ENCODE measurements at places on chromosomes 16 and 17.

DNA sequence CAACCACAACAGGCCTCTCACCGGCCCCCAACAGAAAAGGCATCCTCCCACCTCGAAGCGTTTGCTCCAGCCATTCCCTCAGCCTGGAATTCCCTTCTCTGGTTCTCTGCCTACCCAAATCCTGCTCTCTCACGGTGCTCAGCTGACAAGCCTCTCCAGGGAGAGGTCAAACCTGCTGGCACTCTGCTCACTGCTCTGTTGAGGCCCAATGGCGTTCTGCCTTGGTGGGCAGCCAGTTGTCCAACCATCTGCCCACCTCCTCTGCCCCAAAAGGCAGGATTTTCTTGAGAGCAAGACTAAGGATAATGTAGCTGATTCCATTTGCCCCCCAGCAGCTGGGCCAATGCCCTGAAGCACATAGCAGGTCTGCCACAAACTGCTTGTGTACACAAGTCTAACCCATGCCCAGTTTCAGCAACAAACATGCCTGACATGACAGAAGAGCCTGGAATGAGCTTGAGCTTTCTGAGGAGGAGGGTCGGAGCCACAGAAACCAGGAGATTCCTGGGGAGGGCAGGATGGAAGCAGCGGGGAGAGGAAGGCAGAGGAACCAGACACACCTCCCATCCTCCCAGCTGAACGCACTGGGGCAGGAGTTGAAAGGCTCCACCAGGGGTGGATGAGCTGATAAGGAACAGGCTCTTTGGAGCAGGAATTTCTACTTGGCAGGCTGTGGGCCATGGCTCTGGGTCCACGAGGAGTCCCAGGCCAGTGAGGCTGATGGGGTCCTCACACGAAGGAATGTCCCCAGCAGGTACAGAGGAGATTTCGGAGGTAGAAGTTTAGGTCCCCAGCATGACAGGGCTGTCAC lies 23.9 kb downstream of the ARHGAP27 start:
- DNase-seq, result no peak

GRCh38 chr16:3655396-3656159 lies 1.1 kb downstream of the DNASE1 start:
- DNase-seq, result no peak

DNA sequence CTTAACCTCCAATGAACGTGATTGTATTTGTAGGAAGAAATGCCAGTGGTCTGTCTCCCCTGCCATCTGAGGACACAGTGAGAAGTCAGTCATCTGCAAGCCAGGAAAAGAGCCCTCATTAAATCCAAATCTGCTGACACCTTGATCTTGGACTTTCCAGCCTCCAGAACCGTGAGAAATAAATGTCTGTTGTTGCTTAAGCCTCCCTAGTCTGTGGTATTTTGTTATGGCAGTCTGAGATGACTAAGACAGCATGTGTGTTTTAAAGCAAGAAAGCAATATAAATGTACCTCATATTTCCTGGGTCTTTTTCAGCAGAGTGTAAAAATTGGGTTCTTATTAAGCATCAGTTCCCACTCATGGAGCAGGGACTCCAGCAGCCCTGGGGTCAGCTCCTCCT lies 177.9 kb upstream of the NLRP1 start:
- no peak for DNase-seq

- no peak for DNase-seq
Measured at GRCh38 chr16:50641818-50642187, 39.3 kb downstream of the SNX20 start.

- no peak for DNase-seq
Measured at GRCh38 chr16:57764341-57765159, 29.0 kb downstream of the KATNB1 start.

GRCh38 chr16:2487903-2488531 lies 13.1 kb downstream of the TBC1D24 start:
- DNase-seq, result no peak

DNA sequence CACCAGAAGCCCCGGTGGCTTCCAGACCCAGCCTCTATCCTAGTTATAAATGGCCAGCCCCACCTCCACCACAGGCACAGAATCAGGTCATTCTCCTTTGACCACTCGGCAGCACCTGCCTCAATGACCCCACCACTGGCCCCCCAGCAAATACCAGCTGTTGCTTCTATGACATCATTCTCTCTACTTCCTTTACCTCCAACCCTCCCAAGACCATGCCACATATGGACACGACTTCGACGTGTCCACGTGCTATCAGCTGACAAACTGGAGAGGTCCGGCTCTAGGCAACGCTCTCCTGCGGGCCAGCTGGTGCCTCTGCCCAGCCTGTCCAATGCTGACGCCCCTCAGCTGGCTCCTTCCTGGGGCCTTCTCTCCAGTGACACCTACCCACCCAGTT lies 5.9 kb downstream of the ALYREF start:
- DNase-seq, result no peak

GRCh38 chr17:31548709-31549108 lies 157.2 kb downstream of the RAB11FIP4 start:
- no peak for DNase-seq

DNA sequence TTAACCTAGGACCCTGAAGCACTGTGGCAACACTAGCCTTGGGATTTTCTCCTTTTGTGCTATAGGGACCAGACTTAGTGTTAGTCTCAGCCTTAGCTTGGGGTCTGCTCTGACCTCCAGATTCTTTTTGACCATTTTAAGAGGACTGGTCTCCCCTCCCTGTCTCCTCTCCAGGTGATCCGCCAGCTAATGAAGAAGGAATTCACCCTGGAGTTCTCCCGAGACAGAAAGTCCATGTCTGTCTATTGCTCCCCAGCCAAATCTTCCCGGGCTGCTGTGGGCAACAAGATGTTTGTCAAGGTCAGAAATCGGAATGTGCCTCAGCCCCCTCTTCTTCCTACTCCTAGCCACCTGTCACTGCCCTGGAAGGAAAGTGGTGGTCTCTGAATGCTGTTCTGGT lies 19.5 kb downstream of the ATP2A1 start:
- DNase-seq, result no peak

GRCh38 chr16:2088759-2089358 lies 41.1 kb downstream of the TSC2 start:
- no peak for DNase-seq

DNA sequence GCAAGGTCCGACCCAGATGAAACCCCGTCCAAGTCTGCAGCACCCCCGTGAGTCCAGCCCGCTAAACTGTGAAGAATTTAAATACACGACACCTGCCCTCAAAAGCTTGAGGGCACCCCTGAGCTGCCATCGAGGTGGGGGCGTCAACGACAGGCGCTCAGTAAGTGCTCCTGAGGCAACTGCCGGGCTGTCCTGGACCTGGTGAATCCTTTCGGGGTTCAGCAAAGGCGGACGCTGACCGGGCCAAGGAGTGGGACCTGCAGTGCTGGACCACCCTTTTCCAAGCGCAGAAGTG lies 512 bp upstream of the ENDOV start:
- DNase-seq, result no peak

GRCh38 chr17:8935191-8935590 lies 30.3 kb downstream of the PIK3R5 start:
- DNase-seq, result peak; percentile 51

- no peak for DNase-seq
Measured at GRCh38 chr17:50571681-50572080, 11.2 kb downstream of the CACNA1G start.

GRCh38 chr16:12837291-12837690 lies 33.6 kb upstream of the CPPED1 start:
- DNase-seq, result no peak

DNA sequence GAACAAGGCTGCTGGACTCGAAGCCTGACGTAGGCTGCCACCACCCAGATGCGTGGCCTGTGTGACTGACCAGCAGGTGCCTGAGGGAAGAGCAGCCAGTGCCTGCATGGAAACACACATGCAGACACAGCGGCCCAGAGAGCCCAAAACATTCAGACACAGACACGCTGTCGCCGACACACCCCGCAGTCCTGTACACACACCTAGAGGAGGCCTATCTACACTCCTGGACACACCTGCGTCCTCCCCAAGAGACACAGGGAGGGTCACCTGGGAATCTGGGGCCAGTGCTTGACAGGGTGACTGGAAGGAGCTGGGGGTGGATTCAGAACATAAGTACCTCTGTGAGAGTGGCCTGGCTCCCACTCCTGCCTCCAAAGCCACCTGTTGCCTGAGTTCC lies 6.1 kb upstream of the TSPOAP1 start:
- DNase-seq, result no peak

DNA sequence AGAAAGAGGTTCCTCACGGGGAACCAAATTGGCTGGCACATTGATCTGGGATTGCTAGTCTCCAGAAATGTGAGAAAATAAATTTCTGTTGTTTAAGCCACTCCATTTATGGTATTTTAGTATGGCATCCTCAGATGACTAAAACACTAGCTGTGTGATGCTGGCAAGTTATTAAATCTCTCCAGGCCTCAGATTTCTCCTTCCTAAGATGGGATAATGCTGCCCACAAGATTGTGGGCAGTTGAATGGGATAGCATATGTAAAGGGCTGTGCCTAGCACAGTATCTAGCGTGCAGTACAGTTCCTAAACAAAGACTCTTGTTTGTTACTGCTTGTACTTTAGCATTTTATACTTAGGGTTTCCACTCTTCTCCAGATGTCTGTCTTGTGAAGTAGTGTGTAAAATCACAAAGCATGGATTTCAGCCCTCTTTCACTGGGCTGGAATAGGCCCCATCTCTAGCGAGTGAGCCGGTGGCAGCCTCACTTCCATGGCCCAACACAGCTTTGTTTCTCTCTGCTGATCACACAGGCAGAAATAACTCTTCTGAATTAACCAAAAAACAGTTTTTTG lies 38.2 kb upstream of the PHAF1 start:
- DNase-seq, result no peak

DNA sequence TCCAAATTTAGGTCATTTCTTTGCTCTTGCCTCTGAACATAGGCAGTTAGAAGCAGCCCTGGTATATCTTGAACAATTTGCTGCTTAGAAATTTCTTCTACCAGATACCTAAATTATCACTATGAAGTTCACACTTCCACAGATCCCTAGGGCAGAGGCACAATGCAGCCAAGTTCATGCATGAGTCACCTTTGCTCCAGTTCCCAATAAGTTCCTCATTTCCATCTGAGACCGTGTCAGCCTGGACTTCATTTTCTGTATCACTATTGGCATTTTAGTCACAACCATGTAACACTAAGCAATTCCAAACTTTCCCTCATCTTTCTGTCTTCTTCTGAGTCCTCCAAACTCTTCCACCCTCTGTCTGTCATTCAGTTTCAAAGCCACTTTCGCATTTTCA lies 45.0 kb downstream of the KCNJ16 start:
- no peak for DNase-seq

DNA sequence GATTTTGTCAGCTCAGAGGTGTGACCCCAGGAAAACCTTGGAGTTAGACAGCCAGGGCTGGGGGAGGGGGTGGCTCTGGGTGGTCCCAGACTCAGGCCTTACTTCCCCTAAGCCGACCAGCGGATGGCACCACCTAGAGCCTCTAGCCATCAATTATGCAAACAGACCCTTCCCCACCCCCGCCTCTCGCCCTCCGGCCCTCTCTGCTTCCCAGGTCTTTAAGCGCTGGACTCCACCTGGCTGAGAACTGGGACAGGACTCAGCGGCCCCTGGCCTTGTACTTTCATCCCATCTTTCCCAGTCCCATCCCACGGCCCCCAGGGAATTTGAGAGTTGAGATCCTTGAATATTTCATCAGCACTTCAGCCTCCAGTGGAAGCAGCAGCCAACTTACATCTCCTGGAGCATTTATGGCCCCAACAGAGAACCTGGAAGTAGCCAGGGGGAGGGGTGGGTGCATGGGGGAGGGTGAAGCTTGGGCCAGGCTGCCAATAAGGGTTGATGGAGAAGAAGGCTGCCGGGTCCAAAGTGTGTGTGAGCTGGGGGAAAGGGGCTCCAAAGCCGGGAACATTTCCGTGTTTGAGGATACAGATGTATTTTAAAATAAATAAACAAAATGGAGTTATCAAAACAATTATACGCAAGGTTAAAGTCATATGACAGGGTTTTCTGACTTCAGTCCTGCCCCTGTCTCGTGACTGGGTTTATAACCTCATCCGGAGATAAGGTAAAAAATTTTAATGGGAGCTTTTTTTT lies 7.5 kb upstream of the JUP start:
- DNase-seq, result no peak

DNA sequence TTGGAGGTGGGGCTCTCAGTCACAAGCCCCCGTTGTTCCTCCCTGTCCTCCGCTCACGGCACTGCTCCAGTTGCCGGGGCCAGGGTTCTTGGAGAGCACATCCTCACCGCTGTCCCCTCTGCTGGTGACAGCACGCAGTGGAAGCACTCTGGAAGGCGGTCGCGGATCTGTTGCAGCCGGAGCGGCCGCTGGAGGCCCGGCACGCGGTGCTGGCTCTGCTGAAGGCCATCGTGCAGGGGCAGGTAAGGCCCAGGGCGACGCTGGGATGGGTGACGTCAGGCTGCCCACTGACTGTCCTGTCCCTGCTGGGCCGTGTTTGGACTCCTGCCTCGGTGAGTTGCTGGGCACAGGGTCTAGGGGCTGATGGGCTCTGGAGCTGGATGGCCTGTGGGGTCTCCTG lies 5.4 kb downstream of the TSC2 start:
- no peak for DNase-seq

DNA sequence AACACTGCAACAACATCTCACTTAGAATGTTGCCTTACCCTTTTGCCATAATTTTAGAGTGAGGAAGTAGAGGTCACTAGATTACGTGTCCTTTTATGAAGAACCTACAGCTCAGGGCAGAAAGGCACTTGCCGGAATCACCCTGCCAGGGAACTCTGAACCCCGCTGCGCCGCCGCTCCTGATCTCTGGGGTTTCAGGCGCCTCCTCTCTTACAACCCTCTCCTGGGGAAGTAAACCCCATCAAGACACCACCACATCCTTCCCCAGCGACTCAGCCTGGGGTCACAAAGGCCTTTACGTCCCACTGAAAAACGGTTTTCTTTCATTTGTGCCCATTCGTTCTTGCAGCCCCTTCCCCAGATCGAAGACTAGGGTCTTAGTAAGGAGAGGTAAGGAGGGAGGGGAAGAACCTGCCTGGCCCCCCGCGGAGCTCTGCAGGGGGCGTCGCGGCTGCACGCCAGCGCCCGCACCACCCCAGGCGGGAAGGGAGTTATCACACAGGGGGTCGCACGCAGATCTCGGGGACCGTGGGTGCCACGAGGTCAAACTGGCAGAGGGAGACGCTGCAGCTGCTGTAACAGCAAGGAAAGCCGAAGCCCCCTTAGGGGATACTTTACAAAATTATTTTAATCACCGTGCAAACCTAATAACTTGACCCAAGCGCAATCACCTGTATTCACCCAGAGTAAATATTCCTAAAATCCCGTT lies 1.0 kb upstream of the HLF start:
- DNase-seq, result no peak

DNA sequence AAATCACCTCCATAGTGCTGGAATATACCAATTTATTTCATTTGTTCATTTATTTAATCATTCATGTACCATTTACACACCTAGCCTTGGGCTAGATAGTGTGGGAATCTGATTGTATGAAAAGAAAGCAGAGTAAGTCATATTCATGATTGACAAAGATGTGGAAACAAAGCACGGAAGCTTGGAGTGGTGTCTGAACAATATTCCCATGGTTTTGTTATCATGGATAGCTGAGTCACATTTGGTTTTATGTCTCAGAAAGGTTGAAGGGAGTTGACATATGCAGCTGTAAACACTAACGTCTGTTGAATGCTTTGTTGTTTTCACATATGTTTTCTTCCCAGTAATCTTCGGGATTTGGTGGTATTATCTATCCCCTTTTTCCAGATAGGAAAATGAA lies 76.6 kb downstream of the MAP2K4 start:
- no peak for DNase-seq

GRCh38 chr17:42698736-42699414 lies 16.5 kb downstream of the CNTNAP1 start:
- DNase-seq, result no peak
